ENCODE measurements at places on chromosomes 5 and 9.

DNA sequence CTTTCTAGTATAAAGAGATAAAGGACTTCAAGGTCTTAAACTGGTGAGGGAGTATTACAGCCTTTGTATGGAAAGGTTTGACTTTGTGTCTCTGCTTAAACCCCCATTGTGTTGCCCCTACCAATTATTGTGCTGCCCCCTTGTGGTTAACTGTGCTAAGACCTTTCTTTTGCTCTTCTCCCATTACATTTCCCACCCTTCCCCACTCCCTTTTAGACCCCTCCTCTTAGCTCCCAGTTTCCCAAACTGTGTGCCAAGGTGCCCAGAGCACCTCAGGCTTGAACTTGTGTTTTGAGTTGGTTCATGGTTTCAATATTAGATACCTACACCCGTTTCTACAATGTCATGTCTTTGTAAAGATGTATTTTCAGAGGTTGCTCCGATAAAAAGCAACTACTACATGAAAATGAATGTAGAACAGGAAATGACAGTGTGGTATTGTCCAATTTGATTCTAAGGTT, 2.9 kb downstream of the JAK2 start:
- peak; percentile 55 for DNase-seq

DNA sequence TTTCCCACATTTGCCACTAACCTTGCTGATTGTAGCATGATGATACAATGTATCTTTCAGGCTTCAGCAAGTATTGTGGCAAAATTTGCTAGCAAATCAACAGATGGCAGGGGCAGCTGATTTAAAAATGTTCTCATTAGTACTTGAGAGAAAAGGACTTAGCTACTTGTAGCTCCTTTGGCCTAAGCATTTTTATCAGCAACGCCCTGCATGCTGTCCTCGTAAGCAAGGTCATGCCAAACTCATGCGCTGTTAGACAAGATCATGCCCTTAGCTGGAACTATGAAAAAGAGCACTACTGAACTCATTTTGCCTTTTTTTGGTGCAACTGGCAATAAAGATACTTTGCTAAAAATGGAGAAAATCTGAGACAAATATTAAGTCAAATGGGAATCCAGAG, 197.1 kb downstream of the ICE1 start:
- DNase-seq = no peak

DNA sequence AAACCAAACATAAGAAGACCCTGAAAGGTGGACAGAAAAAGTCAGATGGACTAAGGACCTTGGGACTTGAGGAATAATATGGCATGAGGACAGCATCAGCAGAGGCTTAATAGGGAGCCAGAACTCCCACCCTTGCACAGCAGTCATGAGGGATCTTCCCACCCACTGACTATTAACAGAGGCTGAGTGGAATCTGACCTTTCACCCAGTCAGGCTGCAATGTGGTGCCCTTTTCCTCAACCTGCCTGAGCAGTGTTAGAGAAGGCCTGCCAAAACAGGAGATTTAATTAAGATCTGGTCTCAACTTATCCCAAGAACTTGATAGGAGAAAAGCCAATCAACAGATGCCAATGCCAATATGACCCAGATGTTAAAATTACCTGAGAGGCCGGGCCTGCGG, 481.9 kb downstream of the KDM4C start:
- no peak for DNase-seq

GRCh38 chr9:37371565-37372464, 50.7 kb upstream of the GRHPR start:
- no peak for DNase-seq

All from GDM1 (cell line).